ENCODE measurements at places on chromosomes 6 and 20. TPM values are rescaled to one million over a fixed set of nuclear protein-coding genes. Genes with fewer than 3 reads are reported as not detected.

DNA sequence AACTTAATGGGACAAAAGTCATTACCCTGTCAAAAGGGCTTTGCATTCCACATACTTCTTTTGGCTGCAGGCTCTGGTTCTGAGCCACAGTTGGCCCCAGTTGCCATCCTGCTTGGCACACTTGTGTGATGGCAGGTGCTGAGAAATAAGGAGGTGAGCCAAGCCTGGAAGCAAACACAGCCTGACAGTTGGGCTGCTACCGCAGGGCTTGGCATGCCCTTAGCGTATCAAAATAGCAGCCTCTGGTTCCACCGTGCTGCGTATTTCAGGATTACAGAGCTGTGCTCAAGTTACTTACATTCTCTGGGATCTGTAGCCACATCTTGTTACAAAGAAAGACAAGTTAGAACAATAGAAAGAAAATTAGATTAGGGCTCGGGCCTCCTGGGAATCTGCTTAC is 11.1 kb downstream of the MTHFD1L start:
- DNase-seq = no peak

DNA sequence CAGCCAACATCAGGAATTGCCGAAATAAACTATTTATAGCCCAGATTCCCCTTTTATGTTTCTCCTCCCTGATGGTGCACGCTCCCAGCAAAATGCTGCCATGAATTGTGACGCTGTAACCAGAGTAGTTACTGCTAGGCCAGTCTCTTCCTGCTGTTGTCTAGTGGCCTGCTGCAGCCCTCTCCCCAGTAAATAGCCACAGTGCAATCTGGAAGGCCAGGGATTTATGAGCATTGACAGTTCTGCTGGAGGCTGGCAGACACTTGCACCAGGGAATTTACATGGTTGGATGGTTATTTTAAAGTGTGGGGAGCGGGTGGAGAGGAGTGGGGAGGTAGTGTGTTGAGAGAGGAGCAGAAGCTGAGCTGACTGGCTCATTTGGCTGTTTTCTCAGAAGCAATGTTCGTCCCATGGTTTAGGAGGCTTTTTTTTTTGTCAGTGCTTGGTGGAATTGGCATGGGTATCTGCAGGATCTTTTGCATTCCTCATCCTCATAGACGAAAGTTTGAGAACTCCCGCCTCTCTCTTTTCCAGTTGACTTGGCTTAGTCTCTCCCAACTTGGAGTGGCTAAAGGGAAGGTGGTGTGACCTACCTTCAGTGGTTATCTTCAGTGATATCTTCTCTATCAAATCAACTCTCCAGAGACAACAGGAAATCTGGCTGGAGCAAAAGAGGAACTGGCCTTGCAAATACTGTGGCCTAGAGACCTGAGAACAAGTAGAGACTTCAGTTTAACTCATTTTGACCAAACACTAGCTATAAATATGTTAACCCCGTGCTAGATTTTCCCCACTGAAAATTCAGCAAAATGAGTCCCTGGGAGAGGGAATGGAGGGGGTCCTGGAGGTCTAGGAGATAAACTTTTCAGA is 99.3 kb upstream of the VSTM2L start:
- DNase-seq = no peak

GRCh38 chr6:110567957-110568696 is 91.7 kb upstream of the SLC22A16 start:
- no peak for DNase-seq

- DNase-seq = no peak
These were observed 113.5 kb upstream of the HDAC2 start for GRCh38 chr6:114084327-114084890.

GRCh38 chr6:51398064-51398705 is 579.5 kb downstream of the TFAP2B start:
- DNase-seq = no peak

DNA sequence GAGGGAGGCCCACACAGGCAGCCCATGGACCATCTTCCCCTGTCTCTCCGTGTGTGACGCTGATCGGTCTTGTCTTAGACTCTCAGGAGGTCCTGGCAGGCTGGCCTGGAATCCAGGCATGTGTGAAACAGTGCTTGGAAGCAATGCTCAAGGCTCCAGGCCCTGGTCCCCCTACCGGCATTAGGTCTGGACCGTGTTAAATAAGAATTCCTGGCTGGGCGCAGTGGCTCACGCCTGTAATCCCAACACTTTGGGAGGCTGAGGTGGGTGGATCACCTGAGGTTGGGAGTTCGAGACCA is 13.0 kb downstream of the IP6K3 start:
- DNase-seq = no peak

GRCh38 chr6:4653141-4653540 is 123.1 kb upstream of the CDYL start:
- no peak for DNase-seq

DNA sequence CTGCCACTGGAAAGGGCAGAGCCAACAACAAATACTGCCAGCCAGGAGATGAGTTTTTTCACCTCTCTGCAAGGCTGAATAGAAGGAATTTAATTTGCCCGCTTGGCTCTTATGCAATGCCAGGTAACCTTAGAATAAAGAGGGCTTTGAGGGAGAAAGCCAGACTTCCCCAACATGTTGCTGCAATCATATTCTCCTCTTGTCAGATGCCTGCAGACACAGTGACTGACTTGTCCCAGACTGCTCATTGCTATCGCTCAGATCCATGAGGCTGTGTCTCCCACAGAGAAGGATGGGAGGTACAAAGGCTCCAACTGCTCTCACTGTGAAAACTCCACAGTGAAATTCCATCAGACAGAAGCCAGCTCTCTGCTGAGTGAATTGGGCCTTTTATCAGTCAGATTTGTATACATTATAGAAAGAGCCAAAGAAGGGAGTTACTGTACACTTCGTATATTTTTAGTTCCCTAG is 517.0 kb upstream of the ID4 start:
- no peak for DNase-seq

DNA sequence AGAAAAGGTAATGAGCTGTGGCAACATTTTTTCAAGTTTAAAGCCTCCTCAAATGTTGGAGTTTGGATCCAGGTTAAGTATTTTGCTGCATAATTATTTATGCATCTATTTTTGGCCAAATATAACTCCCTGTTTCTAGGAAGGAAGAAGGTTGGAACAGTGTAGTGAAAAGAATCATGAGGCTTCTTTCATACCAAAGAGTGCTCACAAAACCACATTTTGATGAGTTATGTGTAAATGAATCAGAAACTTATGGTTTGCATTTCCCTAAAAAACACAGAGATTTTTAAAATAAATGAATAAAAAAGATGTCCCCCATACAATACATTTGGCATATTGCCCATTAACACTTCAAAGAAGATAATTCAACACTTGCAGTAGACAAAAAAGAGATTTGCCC is 246.9 kb upstream of the PRDM1 start:
- DNase-seq = no peak

DNA sequence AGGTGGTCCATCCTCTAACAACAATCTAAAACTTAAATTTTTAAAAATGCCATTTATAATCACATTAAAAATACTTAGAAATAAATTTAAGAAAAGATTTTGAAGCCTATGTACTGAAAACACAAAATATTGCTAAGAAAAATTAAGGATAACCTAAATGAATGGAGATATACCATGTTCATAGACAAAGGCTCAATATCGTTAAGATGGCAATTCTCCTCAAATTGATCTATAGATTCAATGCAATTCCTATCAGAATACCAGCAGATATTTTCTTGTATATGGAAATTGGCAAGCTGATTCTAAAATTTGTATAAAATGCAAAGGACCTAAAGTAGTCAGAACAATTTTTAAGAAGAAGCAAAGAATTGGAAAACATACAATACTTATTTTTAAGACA is 19.7 kb upstream of the UST start:
- no peak for DNase-seq

DNA sequence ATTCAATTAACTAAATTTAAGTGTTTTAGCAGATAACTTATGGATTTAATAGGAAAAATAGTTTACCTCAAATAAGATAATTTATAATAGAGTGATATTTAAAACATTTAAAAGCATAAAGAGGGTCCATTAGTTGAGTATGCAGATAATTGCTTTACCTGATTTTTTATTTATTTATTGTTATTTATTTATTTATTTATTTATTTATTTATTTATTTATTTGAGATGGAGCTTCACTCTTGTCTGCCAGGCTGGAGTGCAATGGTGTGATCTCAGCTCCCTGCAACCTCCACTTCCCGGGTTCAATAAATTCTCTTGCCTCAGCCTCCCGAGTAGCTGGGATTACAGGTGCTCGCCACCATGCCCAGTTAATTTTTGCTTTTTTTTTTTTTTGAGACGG is 982.9 kb downstream of the TFAP2A start:
- DNase-seq = no peak

DNA sequence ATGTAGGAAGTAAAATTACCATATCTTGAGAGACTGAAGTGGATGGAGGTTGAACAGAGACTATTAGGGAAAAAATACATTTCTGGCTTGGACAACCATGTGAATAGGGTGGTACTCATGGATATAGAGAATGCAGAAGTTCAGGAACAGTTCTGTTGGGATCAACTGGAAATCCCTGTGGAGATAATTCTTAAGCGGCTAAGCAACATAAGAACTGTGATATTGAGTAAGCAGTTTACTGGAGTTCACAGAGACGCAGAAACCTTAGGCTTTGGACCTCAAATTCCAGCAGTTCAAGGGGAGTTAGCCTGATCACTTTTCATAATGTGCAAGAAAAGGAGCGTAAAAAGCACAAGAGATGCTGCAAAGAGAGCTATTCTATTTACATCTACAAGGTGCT is 23.6 kb upstream of the SLC17A4 start:
- no peak for DNase-seq

DNA sequence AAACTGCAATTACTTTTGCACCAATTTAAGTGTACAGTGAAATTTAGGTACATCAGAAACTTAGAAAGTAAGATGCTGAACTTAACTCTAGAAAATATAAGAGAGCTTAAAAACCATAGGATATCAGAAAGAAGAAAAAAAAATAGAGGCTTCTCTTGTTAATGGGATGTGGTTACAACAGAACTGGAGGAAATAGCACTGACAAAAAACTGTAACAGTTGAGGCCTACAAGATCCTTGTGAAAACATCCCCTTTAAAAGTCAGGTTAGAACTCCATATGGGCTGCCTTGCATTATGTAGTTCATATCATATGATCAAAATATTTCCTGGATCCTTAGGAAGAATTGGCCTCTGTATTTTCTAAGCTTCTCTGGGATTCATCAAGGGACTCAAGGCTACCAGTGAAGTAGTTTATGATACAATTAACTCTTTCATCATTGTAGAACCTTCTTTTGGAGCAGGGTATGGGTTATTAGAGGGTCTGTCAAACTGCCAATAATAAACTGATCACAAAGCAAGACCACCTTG is 24.8 kb downstream of the MTCL3 start:
- no peak for DNase-seq

- no peak for DNase-seq
These were observed 189.7 kb downstream of the LRFN2 start for GRCh38 chr6:40397287-40398033.

- no peak for DNase-seq
These were observed 295.6 kb downstream of the UTRN start for GRCh38 chr6:144580771-144581170.

GRCh38 chr20:1265226-1265915 is 723 bp upstream of the SNPH start:
- DNase-seq = no peak

GRCh38 chr20:23118144-23118543 is 32.0 kb upstream of the CD93 start:
- no peak for DNase-seq

DNA sequence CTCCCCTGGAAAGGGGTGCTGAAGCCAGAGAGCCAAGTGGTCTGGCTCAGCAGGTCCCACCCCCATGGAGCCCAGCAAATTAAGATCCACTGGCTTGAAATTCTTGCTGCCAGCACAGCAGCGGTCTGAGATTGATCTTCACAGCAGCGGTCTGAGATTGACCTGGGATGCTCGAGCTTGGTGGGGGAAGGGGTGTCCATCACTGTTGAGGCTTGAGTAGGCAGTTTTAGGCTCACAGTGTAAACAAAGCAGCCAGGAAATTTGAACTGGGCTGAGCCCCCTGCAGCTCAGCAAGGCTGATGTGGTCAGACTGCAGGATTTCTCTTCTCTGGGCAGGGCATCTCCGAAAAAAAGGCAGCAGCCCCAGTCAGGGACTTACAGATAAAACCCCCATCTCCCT is 41.3 kb upstream of the B3GAT2 start:
- no peak for DNase-seq

DNA sequence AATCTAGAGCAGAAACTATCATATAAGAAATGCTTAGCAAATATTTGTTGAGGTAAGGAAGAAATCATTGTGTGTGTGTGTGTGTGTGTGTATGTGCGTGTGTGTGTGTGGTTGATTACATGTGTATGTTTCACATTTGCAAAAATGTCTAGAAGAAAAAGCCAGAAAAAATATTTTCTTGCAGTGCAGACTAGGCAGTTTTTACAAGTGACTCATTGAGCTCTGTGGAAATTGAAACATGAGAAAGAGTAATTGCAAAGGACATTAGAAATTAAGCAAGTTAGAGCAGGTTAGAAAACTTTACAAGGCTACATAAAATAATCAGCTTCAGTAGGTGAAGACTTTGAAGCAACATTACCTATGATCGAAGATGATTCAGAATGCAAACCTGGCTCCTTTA is 669.0 kb upstream of the EYS start:
- DNase-seq = no peak

DNA sequence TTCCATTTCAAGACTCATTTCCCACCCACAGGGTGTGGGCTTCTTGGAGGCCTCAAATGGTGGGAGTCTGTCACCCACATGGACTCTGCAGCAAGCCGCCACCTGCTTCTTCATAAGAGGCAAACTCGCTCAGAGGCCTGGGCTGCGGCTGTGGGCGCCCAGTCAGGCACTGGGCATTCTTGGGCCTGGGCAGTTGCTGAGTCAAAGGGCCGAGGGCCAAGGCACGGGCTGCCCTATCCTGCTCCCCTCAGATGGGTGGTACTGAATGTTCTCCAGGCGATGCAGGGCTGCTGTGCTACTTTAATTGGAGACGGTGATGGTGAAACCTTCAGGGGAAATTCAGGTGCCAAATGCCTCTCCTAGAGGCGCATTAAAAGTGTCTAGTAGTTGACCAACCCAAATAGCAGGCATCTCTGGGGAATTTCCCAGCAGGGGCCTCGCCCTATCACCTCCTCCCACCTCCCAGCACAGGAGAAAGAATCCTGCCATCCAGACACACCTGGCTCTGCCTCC is 57.9 kb downstream of the MAFB start:
- no peak for DNase-seq

The DSP gene
- 0.11 TPM for total RNA-seq

The BMP2 gene
- total RNA-seq = not detected

The HLA-DPB1 gene
- total RNA-seq = 43.4 TPM

The PLG gene
- total RNA-seq = not detected

The ENPP3 gene
- total RNA-seq = 0.36 TPM

The MEI4 gene
- total RNA-seq = not detected

The RGS17 gene
- not detected for total RNA-seq

The FOXS1 gene
- total RNA-seq = not detected

The SLA2 gene
- total RNA-seq = 103 TPM
